Activated gamma-delta T cell (primary cell): ENCODE measurements at places on chromosomes 3 and 15.

- no peak for DNase-seq
Measured at GRCh38 chr15:39787479-39787878, 4.8 kb upstream of the FSIP1 start.

- DNase-seq = no peak
Measured at GRCh38 chr3:146493221-146493620, 23.9 kb upstream of the PLSCR2 start.

DNA sequence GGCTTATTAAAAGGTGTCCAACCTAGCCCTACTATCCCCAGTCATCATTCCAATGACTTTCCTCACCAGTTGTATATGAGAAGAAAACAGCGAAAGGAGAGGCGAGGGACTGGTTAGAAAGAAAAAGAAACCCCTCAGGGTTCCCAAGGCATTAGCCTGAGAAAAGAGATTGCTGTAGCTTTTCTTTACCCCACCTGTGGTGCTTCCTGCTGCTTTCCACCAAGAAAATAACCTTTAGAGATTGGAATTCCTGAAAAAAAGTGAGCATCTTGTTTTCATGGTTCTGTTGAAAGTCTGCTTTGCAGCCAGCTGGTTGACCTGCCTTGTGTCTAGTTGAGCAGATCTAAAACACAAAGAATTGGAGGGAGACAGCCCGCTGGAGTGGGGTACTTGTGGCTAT is 196.4 kb downstream of the CADPS start:
- DNase-seq = no peak

DNA sequence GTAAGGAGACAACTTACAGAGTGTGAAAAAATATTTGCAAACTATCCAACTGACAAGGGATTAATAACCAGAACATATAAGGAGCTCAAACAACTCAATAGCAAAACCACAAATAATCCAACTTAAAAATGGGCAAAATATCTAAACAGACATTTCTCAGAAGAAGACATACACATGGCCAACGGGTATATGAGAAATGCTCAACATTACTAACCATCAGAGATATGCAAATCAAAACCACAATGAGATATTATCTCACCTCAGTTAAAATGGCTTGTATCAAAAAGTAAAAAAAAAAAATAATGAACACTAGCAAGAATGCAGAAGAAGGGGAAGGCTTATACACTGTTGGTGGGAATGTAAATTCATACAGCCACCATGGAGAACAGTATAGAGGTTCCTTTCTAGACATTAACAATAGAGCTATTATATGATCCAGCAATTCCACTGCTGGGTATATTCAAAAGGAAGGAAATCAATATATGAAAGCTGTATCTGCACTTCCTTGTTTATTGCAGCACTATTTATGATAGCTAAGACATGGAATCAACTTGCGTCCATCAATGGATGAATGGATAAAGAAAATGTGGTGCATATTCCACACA is 998.6 kb downstream of the NAALADL2 start:
- no peak for DNase-seq

GRCh38 chr3:144105542-144105941 is 133.9 kb downstream of the DIPK2A start:
- DNase-seq = no peak

DNA sequence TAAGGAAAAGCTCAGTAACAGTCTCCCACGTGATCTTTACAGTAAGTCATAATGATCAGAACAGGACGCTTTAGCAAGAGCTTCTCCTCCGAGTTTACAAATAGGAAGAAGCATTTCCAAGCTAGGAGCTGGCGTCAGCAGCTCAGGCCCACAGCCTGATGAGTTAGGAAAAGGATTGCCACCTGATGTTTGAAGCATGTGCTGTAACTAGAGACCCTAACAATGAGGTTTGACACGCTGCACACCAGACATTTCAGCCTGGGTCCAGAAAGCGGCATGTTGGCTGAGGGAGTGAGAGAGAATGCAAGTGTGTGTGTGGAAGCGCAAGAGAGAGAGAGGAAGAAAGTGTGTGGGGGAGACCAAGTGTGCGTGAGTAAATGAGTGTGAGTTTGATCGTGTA is 47.3 kb downstream of the TLE3 start:
- DNase-seq = no peak

- DNase-seq = no peak
Measured at GRCh38 chr3:133941415-133941821, 45.7 kb upstream of the RAB6B start.

GRCh38 chr15:25989327-25989726 is 126.2 kb upstream of the ATP10A start:
- DNase-seq = no peak

GRCh38 chr3:3586843-3587646 is 212.2 kb upstream of the LRRN1 start:
- no peak for DNase-seq

DNA sequence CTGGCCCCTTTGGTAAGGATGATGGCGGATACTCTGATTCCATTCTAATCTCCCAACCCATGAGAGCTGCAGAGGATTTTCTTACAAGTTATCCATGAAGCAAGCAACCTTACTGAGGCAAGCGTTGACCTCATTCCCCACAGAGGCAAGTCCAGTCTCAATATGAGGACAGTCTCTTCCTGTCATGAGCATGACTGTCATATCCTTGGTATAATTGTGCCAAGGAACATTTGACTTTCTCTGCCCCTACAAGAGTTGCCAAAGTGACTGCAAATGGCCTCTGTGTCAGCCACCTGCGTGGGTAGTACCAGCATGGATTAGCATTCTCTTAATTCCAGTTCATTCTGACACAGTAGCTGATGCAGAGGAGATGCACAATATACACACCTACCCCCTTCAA is 71.2 kb upstream of the TMEM158 start:
- DNase-seq = no peak

DNA sequence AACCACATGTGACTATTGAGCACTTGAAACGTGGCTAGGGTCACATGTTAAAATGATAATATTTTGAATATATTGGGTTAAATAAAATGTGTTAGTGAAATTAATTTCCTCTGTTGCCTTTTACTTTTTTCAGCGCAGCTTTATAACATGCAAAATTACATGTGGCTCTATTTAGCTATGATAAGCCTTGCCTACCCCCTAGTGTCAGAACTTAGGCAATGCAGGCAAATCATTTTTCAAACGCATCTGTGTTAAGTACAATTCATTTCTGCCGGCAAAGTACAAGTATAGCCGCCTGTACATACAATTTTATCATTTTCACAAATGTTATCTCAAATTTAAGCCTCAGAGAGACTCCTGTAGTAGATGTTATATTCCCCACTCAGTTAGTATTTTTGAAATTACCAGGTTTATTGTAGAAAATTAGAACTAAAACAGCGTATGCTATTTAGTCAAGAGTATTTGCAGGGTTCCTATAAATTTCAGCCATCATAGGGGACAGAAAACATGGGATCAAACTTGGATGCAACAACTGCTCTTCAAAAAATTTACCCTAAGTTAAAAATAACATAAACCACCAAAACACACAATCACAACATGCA is 56.1 kb downstream of the TAFA4 start:
- no peak for DNase-seq

GRCh38 chr3:16183601-16184270 is 9.3 kb downstream of the GALNT15 start:
- DNase-seq = no peak

- DNase-seq = no peak
Measured at GRCh38 chr15:23594252-23594770, 28.8 kb downstream of the MKRN3 start.
